CD4-positive, alpha-beta T cell treated with Interleukin-21 for 1 hour (primary cell): ENCODE measurements at places on chromosomes 6 and 20.
A peak's percentile ranks its signal among the peaks of the same experiment; 100 is the strongest.

GRCh38 chr20:32495217-32495565, 89.9 kb downstream of the NOL4L start:
- DNase-seq: no peak

GRCh38 chr6:148738946-148739821, 7.6 kb upstream of the UST start:
- DNase-seq: no peak

DNA sequence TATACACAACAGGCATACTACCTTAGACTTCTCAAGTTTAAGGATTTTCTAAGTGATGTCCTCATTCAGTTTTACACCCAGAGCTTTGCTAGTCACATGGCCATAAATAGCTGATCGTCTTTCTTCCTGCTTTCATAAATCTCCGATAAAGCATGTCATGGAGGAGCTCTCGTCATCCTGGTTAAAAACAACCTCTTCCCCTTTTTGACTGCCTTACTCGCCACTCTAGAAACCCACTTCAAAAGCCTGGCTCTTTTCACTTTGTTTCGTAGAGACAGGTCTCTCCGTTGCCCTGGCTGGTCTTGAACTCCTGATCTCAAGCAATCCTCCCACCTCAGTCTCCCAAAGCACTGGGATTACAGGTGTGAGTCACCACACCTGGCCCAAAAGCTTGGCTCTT, 67.0 kb upstream of the SMIM29 start:
- DNase-seq: peak; percentile 21

DNA sequence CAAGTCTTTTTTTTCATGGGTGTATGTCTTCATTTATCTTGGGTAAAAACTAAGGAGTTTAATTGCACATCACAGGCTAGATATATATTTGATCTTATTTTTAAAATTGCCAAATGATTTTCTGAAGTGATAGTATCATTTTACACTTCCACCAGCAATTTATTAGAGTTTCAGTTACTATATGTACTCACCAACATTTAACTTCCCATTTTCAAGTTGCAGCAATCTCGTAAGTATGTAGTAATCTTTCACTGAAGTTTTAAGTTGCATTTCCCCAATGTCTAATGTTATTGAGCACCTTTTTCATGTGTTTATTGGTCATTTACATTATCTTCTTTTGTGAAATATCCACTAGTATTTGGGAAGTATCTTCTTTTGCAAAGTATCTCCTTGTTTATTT, 277.4 kb upstream of the CNR1 start:
- no peak for DNase-seq

DNA sequence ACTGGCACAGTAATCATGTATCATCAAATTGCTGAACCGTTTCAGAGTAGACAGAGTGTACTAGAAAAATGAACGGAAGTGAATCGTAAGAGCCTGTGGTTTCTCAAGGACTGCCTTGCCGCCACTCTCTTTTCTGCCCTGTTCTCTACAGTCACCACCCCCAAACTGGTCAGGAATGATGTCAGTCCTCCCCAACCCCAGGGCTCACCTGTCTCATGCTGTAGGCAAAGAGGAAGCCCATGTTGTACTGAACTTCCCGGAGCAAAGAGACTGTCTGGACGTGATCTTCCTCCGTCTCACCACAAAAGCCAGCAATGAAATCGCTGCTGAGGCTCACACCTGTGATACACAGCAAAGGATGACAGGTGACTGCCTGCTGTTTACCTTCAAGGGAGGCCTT, 31.0 kb downstream of the CDK5RAP1 start:
- DNase-seq: peak; percentile 87

DNA sequence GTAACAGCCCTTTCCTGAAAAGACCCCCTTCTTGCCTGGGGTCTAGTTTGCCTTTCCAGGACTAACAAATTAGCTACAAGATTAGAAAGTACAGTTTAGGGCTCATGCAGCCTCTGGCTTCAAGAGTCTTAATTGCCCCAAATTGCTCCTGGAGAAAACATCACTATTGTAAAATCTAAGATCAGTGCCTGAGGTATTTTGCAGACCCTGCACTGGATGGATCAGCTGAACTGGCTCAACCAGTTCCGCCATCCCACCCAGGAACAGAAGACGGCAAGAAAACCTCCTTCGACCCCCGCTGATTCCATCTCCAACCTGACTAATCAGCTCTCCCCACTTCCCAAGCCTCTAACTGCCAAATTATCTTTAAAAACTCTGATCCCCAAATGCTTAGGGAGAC, 236.5 kb upstream of the KCNG1 start:
- no peak for DNase-seq

GRCh38 chr6:44036196-44036595, 91.1 kb downstream of the MRPL14 start:
- DNase-seq: no peak

GRCh38 chr6:72784071-72784470, 162.2 kb downstream of the KCNQ5 start:
- DNase-seq: no peak

- peak; percentile 4 for DNase-seq
These were observed 33.5 kb upstream of the MCM9 start for GRCh38 chr6:118968416-118968815.
